T follicular helper cell (primary cell): ENCODE measurements at places on chromosomes 3 and 15.

DNA sequence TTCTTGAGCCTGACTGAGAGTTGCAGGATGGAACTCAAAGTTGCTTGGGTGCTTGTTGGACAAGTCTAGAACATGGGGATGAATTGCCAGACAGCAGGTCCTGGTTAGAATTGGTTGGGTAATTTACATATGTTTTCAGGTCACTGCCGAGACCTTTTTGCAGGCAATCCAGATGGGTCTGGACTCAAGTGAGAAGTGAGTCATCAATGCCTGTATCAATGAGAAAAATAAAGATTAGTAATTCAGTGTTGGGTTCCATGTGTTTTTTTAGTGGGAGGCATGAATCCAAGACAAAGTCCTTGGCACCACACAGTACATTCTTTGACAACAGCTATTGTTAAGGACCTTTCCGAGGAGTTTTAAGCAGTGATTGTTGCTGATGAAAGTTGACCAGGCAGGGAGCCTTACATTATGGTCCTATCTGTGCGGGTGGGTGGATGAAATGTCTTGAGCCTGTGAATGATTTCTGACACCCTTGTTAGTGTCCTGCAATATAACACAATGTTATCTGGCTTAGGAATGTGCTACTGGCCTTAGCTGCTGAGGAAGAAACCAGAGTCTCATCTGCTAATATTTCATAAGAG, 77.7 kb downstream of the CRYGS start:
- no peak for DNase-seq

DNA sequence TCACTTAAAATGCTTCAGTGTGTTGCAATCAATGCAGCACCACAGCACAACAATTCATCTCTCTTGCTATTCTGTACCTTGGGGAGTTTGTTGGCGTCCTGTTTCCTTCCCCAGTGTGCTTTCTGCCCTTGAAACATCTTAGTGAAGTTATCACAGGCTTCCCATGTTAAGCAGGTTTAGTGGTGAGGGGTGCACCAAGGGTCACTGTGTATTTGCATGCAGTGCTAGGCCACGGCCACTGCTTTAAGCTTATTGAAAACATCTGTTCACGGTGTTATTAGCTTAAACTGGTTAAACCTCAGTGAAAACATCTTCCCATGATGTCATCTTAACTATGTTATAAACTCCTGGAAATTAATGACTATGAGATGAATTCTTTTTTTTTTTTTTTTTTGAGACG, 217.3 kb upstream of the GOLIM4 start:
- no peak for DNase-seq

DNA sequence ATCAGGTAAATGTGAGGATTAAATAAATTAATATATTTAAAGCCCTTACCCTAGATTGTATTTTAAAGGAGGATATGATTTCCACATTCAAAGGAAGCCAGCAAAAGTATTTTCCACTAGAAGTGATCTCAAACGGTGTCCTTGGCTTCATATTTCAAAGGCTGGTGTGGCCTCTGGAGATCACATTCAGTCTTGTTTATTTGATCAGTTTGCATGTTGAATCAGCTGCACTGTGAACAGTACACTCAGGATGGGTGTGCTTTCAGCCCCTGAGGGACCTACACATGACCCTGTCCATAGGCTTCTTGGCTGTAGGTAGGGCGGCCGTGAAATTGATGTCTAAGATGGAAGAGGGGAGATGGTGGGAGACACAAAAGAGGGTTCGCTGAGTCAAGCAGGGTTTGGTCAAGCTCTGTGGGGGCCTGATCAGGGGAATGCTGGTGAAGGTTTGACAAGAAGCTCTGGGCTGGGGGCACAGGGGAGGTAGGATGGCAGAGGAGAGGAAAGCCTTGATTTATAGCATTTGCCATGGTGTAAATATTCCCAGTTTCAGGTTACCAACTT, 21.9 kb downstream of the CYP8B1 start:
- no peak for DNase-seq

- no peak for DNase-seq
Observed at GRCh38 chr3:47096959-47097358, 67.0 kb downstream of the SETD2 start.

DNA sequence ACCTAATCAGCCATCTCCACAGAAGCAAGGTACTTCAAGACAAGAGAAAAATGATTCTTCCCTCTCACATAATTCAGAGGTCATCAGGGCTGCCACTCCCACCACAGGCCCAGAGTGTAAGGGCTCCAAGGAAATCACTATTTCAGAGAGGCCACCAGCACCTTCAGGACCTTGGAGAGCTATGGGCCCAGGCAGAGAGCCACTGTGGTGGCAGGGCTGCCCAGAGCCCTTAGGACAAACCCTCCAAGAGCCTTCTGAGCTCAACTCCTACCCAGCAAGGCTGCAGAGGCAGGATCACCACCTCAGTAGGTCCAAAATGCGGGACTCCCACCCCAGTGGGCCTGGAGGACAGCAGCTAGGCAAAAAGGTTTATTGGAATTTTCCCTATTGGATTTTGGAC, 17.9 kb upstream of the FAN1 start:
- no peak for DNase-seq
